SK-N-SH (cell line): ENCODE measurements at places on chromosomes 6 and 20.

DNA sequence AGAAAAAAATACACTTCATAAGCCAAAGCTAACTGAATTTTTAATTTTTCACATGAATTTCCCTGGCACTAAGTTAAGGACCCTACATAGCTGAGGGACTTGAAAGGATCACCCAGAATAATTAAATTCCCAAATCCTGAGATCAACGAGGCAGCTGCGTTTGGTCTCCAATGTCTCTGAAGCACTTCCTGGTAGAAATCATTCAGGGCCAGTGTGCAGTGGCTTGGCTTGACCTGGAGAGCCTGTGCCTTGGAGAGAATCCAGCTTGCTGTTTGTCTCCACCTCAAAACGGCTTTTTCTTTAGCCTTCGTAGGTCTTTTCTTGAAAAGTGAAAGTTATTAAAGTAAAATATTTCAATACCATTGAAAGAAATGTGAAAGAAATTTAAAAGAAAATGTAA is 92.4 kb downstream of the SMOC2 start:
- DNase-seq = no peak

- DNase-seq = peak; percentile 88
These were observed at the start of gene FAXC for GRCh38 chr6:99349171-99350141. TSS of gene FAXC (minus strand) at chr6:99349674. CDS start at chr6:99349372, 302 bp downstream.

GRCh38 chr20:45998761-45999160 is 9.9 kb upstream of the MMP9 start:
- DNase-seq = no peak

- DNase-seq = no peak
These were observed 8.4 kb downstream of the ZNF831 start for GRCh38 chr20:59171986-59172385.

- peak; percentile 55 for DNase-seq
These were observed 21.8 kb downstream of the TGM2 start for GRCh38 chr20:38143238-38143645.

DNA sequence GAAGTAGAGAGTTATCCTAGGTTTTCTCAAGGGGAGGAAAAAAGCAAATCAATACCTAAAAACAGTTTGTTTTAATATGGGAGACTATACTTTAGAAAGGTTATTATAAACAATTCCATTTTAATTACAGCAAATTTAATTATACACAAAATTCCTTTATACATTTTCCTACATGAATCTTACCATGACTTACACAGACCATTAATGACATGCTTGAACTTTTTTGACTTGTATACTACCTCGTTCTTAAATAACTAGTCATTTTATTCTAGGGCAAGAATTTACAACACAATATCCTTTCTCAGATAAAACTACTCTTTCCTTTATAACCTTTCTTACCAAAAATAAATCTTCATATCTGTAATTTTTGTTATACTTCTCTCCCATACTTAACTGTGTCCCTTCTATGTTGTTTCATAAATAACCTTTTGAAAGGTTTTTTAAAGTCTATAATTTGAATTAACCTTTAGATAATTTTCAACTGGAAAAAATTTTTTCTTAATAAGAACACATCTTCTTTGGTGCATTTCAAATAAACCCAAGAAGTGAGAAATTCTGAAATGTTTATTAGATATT is 729.4 kb downstream of the TENT5A start:
- no peak for DNase-seq

GRCh38 chr6:153790048-153790447 is 249.0 kb upstream of the OPRM1 start:
- peak; percentile 20 for DNase-seq

DNA sequence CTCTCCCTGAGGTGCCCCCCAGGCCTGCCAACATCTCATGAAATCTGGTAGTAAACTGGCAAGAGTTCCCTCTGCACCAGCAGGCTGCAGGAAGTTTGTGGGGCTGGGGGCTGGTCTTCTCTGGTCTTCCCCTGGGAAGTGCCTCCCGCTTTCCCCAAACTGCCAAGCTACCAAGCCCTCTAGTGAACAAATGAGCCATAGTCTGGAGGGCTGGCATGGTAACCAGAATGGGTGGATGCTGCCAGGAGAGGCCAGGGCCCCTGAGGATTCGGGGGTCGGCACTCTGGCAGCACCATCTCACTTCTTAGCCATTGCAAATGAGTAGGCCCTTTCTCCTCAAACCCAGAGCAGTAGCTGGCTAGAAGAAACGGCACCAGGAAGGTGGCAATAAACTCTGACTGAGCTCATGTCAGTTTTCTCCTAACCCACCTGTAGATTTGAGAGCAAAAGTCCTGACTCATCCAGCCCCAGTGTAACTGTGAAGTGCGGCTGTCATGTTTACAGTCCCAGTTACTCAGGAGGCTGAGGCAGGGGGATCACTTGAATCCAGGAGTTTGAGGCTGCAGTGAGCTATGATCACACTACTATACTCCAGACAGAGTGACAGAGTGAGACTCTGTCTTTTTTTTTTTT is 35.9 kb downstream of the ZC3H12D start:
- DNase-seq = no peak

- no peak for DNase-seq
These were observed 10.6 kb downstream of the ORC3 start for GRCh38 chr6:87600576-87600975.

GRCh38 chr6:114172576-114173260 is 170.1 kb downstream of the HS3ST5 start:
- DNase-seq = no peak

GRCh38 chr20:64005394-64005793 is 24.5 kb downstream of the PRPF6 start:
- DNase-seq = no peak

DNA sequence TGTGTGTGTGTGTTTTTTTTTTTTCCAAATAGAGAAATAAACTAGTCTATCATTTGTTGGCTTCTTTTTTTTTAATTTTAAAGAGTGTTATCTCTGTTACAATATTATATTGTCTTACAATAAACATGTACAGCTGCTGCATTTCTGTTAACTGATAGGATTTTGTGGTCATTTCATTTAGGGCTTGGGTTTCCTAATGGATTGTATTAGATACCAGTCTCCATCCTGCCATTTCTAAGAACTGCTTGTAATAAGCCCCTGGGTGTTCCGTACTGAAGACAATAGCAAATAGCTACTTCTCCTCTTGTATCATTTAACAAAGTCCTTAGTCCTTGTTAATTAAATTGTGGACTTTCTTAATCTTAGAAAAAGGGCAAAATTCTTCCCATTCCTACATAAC is 45.7 kb downstream of the SOBP start:
- no peak for DNase-seq

GRCh38 chr6:106513808-106514582 is 115.3 kb downstream of the RTN4IP1 start:
- peak; percentile 20 for DNase-seq

DNA sequence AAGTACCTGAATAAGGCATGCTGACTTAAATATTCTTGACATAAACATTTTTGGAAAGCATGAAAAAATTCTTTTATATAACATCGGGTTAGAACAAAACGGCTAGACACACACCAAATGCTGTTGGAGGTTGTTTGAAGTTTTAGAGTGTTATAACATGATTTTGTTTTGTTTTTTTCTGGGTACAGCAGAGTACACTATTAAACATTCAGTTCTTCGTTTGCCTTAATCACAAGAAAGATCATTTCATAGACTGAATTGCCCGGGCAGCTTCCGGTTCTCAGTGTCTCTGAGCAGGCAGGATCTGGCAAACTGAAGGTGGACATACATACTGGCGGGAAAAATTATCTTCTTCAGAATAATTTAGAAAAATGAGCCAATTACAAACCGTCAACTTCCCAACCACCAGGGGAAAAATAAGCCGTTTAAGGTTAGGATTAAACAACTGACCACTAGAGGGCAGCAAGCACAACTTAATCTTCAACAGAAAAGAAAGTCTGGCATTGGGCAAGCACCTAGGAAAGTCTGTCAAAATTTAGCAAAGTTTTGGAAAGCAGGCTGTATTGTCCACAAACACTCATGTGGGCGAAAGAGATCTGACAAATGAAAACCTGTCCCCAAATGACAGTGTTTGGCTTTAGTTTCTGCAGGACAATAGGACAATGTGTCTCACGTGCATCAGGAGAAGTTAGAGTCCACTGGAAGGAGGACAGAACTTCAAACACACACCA is 15.0 kb downstream of the ZNF217 start:
- peak; percentile 77 for DNase-seq

- no peak for DNase-seq
These were observed 80.9 kb upstream of the HTR1E start for GRCh38 chr6:86856379-86856778.

- DNase-seq = no peak
These were observed 33.5 kb downstream of the DLL1 start for GRCh38 chr6:170257376-170257775.

- no peak for DNase-seq
These were observed 400.8 kb upstream of the CHD6 start for GRCh38 chr20:42018979-42019378.

GRCh38 chr6:111840803-111841202 is 32.4 kb downstream of the FYN start:
- no peak for DNase-seq

DNA sequence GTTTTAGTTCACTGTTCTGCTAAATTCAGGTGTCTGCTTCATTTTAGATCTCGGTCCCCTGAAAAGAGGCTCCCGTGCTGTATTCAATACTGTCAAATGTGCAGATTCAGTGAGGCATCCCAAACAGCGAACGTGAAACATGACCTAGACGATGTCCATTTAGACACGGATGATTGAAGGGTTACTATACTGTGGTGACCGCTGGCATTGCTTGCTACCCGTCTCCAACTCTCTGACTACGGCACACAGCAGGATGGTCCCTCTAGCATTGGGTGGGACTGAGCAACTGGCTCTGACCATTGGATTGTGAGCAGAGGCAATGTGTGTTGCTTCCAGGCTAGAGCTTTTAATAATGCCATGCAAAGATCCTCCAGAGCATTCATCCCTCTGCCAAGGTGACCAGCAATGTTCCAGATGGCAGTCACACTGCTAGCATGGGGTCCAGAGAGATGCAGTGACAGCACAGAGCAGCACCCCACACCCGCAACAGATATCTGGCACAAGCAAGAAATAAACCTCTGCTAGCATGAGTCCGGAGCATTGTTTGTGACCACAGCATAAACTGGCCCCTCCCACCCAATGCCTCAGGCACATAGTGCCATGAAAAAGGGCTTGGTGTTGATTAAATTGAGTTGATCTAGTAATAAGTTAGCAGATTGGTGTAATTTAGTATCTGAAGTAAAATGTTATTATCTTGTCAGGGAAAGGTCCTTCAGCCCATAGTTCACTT is 9.0 kb downstream of the METTL24 start:
- DNase-seq = peak; percentile 28

- no peak for DNase-seq
These were observed 622.4 kb downstream of the BCKDHB start for GRCh38 chr6:80728830-80729229.

DNA sequence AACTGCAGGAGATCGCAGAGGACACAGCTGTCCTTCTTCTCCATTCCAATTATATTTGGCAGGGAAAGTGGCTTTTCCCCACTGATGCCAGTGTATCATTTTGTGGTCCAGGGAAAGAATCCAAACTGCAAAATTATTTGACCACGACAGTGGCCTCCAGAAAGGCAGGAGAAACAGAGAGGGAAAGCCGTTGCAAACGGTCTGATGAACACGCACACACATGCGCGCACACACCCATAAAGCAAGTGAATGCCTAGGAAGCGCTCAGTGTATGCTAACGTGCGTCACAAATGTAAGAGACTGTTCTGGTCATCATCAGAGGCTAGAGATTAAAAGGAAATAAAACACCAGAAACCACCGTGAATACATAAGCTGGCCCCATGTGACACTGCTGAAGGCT is 54.0 kb downstream of the NPEPL1 start:
- peak; percentile 31 for DNase-seq

DNA sequence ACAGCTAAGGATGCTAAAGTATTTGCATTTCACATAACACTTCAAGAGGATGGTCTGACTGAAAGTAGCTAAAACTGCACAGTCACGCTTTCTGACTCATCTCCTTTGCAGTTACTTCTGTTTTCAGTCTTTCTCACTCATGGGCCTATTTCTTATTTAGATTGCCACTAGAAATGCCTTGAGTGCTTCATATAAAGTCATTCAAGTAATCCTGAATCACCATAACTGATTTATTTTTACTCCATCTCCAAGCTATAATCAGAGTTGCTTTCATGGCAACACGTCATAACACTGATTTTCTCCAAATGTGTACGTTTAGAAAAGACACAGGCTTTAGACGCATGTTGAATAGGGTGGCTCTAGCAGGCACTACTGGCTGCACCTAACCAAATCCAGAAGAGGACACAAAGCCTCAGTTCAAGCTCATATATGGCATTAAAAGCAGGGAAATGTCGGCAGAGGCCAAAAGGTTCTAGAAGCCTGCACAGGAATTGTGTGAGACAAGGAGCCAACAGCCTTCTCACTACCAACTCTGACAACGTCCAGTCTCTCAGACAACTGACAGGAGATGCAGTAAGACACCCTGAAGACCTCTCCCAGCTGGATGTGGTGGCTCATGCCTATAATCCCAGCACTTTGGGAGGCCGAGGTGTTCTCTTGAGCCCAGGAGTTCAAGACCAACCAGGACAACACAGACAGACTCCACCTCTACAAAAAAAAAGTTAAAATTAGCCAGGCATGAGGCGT is 64.1 kb upstream of the BEND6 start:
- DNase-seq = no peak

DNA sequence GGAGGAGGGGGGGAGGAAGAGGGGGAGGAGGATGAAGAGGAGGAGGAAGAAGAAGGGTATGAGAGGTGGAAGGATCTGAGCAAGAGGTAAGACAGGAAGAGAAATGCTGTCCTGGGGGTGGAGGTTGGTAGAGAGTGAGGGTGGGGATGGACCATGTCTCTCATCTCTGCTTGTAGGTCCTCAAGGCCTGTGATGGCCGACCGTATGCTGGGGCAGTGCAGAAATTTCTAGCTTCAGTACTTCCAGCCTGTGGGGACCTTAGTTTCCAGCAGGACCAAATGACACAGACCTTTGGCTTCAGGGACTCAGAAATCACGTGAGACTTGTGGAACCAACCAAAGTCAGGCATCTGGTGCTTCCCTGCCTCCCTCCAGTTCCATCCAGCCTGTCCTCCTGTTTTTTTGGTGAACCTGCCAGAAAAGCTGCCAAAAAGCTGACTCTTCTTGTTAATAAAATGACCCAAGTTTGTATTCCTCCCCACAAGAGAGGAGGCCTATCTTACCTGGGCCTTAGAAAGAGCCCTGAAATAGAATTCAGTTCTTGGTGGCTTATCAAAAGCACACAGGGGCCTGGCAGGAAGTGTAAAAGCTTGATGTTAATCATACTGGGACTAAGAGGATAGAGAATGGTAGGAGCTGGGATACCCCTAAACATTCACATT is 2.5 kb upstream of the C4A start:
- no peak for DNase-seq

- DNase-seq = no peak
These were observed 75.6 kb downstream of the MMS22L start for GRCh38 chr6:97207383-97207782.

DNA sequence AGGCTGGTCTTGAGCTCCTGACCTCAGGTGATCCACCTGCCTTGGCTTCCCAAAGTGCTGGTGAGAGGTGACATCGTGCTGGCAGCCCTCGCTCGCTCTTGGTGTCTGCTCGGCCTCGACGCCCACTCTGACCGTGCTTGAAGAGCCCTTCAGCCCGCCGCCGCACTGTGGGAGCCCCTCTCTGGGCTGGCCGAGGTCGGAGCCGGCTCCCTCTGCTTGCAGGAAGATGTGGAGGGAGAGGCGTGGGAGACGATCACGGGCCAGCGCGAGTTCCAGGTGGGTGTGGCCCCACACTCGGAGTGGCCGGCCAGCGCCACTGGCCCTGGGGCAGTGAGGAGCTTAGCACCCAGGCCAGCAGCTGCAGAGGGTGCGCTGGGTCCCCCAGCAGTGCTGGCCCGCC is 48.1 kb downstream of the ZBTB9 start:
- no peak for DNase-seq

- DNase-seq = no peak
These were observed 19.3 kb downstream of the UQCC2 start for GRCh38 chr6:33692078-33692759.

- peak; percentile 7 for DNase-seq
These were observed 100.8 kb downstream of the SYCP2 start for GRCh38 chr20:59832406-59833363.
